ENCODE measurements at places on chromosomes 2 and 18.

DNA sequence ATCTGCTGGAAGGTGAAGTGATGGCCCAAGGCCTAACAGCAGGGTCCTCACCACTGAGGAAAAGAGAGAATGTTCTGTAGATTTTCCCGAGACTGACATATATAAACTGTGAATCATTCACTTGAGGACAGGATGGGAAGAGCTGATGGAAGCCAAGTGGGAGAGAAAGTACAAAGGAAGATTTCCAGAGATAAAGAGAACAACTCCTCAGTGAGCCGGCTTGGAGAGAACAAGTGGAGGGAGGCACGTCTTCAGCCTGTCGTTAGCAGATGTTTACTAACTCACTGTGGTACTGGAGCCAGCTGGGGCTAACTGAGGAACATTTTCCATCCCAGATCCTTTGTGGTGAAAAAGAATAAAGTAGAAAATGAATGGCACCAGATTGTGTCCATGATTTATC lies 552.9 kb upstream of the TNP1 start:
- DNase-seq: no peak

- DNase-seq: no peak
Observed at GRCh38 chr2:218733171-218734021, 22.8 kb downstream of the TTLL4 start.

GRCh38 chr2:75099521-75099922 lies 99.8 kb downstream of the TACR1 start:
- no peak for DNase-seq

DNA sequence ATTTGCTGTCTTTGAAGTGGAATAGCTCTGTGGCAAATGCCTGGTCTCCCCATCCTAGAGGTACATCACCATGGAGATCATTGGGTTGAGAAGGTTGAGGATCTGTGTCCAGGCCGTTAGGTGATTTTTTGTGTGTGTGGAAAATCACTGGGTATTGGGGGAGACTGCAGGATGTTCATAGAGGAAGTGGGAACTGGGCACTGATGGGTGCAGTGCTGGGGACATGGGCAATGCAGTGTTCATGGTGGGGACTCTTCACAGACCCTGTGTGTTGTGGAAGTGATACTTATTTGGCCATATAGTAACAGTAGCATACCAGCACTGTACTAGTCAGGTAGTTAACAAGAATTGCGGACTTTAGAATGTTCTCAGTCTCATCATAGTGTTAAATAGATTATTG lies 34.9 kb downstream of the ATP9B start:
- no peak for DNase-seq

DNA sequence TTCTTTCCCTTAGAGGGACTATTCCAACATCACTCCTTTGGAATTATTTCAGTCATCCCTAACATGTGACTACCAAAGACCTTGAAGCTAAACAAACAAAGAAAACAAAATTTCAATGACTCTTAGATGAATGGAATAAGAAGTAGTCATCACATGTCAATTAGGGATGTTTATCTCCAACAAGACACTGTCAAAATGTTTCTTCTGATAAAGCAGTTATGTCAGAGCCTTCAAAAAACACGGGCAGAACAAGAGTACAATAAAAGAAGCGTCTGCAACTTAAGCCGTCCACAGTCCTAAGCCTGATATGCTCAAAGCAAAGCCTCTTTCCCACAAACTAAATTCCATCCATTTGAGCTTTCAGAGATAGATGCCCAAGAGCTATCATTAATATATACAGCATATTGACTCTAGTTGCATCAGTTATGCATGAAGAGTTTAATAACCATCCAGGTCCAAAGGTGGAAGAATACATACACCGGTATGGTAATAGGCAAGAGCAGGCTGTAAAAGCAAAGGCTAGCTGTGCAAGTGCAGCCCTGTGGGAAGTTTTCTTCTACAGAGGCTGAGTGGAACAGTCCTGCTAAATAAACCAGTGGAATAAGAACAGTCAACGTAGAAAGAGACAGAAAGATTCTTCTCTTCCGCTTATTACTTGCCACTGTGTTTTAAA lies 98.1 kb downstream of the ICA1L start:
- DNase-seq: no peak

- no peak for DNase-seq
Observed at GRCh38 chr18:11587846-11588245, 21.6 kb upstream of the SLC35G4 start.

GRCh38 chr2:48545244-48545643 lies 15.3 kb downstream of the STON1 start:
- DNase-seq: no peak

DNA sequence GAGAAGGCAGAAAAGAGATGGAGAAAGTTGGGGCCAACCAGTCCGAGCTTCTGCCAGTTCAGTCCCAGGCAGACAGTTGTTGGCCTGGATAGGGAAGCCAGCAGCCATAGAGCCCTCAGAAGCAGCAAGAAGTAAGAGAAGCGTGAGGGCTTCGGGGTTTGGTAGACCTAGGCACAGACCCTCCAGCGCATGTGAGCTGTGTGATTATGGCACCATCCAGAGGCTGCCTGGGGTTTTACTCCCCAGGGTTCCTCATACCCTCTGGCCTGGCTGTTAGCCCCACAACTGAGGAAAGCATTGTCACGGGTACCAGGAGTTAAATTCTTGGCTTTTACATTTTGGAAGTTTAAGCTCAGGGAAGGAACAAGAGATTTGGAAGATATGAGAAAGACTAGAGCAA lies 93.7 kb upstream of the RAB6C start:
- peak; percentile 0 for DNase-seq

DNA sequence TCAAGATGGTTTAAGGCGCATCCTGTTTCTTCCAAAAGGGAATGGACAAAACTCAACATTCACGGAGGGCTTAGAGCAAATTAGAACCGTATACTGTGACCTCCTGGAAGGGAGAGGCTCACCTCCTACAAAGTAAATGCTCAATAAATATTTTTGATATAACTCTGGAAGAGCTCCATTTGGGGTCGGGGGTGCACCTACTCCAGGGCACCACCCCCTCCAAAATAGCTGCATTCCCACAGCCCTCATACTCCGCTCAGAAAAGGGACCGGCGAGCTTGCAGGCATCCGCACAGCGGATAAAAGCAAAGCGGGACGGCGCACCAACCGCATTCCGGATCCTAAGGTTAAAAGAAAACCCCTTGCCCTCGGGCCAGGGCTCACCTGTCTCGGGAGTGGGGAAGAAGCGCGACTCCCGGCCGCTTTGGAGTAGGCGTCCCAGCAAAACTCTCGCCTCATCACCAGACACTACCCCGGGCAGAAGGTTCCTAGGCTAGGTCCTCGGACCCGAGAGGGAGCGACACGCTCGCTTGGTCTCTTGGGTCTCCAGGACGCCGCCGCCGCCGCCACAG lies 378 bp downstream of the WDPCP start:
- DNase-seq: no peak

- DNase-seq: peak; percentile 28
Observed at GRCh38 chr2:96485751-96486651, 19.2 kb downstream of the NEURL3 start.

GRCh38 chr2:204024503-204024902 lies 87.9 kb downstream of the ICOS start:
- DNase-seq: peak; percentile 28

DNA sequence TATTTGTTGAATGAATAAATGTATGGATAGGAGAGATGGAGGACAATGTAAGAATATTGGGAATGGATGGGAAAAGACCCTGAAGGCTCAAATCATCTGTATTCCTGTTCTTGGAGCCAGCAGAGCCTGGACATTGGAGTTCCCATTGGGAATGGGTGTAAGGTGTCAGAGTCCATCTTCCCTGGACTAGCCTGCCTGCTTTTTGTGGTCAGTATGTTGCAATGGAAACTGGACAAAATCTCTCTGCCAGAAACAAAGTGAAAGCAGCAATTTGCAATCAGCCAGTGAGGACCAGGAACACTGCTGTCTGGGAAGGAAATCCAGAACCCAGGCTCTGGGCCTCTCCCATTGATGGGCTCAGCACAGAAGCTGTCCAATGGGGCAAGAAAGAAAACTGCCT lies 83.5 kb upstream of the SKOR2 start:
- DNase-seq: no peak

- no peak for DNase-seq
Observed at GRCh38 chr2:240498171-240498957, 59.4 kb downstream of the ANKMY1 start.

DNA sequence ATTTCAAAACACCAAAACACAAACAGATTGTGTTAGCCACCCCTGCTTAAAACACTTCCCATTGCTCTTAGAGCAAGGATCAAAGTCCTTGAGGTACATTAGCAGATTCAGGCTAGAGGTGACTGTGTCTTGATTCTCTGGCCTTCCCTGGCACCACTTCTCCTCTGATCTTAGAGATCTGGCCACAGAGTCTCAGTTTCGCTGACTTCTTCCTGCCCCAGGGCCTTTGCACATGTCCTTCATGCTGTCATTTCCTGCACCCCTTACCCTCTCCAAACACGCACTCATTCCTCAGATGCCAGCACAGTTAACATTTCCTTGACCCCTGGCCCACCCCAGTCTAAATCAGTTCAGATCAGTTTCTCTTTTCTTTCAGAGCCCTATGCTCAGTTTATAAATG lies 16.9 kb downstream of the CXCR4 start:
- DNase-seq: no peak

- no peak for DNase-seq
Observed at GRCh38 chr2:129299338-129299737, 680.1 kb upstream of the RAB6C start.

GRCh38 chr2:39058101-39058500 lies 62.8 kb downstream of the SOS1 start:
- DNase-seq: no peak

DNA sequence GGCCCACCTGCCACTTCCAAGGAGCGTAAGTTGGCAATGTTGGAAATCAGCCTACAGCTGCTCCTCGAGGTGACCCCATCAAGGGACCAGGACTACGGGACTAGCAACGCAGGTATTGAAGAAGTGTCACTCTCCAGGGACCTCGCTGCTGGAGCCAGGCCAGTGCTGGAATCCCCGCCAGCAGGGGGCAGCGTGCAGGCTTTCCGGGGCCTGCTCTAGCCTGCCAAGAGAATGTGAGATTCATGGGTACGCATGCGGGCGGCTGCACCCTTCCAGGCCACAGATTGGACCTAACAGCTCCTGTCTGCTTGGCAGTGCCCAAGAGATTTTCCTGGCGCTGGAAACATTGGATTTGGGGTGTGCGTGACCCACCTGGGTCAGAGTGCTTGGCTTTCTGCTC lies 182.8 kb upstream of the RAB12 start:
- no peak for DNase-seq

DNA sequence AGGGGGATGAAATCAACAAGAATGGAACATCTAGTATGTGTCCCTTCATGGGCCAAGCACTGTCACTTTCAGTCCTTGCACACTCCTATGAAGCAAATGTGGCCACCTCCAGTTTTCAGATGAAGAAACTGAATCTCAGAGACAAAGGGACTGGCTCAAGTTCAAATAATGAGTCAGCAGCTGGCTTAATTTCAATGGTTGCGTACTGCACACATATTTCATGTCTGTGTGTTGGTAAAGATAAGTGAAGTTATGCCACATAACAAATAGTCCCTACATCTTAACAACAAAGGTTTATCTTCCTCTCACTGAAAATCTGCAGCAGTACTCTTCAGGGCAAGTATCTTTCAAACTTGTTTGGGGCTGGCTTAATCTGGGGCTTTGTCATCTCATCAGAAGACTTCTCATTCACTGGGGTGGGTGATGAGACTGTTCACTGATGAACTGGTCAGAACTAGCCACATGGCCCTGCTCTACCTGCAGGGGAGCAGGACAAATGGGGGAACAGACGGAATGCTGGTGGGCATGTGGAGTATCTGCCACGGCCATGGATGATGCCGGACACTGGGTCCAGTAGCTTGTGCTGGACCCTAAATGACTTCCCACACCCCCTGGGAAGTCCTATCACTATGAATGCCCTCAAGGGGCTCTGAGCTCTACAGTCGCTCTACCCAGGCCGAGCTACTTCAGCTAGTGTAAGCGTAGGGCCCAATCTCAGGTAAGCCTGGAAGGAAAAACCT lies 263.2 kb downstream of the CYP26B1 start:
- no peak for DNase-seq

GRCh38 chr18:9876867-9877654 lies 8.7 kb upstream of the TXNDC2 start:
- DNase-seq: no peak

All from NCI-H1092 treated with DMSO at 0.1 percent for 48 hours (cell line).